ENCODE measurements at places on chromosomes 1 and 21. TPM values are rescaled to one million over a fixed set of nuclear protein-coding genes. Genes with fewer than 3 reads are reported as not detected.

TRIM17 gene
- total RNA-seq: 8.0 TPM

DNA sequence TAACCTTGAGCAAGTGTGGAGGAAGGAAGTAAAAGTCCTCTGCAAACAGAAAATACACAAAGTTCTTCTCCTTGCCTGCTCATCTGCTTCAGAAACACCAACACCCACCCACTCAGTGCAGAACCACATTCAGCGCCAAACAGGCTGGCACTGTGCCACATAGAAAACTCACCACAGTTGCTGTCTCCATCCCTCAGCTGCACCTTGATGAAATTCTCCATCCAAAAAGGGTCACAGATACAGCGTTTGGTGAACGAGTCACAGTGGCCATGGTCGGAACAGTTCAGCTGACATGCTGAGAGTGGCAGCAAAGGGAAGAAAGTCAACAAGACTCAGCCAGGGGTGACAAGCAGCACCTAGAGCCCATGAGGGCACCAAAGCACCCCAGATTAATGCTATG is 114.5 kb downstream of the KIAA0319L start:
- H3K36me3 ChIP-seq: peaks cover 74% of the 10 kb centered on the region
- no peak for DNase-seq
- no peak overlapping the region for H3K4me3 ChIP-seq
- no peak overlapping the region for H3K27ac ChIP-seq

- H3K27ac ChIP-seq: no peak overlapping the region
- no peaks in the 10 kb centered on the region for H3K36me3 ChIP-seq
- peak overlapping the region; percentile 10 for H3K4me3 ChIP-seq
- no peak for DNase-seq
- peaks cover 11% of the 10 kb centered on the region for H3K4me1 ChIP-seq
- H3K27me3 ChIP-seq: no peaks in the 10 kb centered on the region
Observed at GRCh38 chr21:15051644-15052458, 12.9 kb downstream of the NRIP1 start.

DNA sequence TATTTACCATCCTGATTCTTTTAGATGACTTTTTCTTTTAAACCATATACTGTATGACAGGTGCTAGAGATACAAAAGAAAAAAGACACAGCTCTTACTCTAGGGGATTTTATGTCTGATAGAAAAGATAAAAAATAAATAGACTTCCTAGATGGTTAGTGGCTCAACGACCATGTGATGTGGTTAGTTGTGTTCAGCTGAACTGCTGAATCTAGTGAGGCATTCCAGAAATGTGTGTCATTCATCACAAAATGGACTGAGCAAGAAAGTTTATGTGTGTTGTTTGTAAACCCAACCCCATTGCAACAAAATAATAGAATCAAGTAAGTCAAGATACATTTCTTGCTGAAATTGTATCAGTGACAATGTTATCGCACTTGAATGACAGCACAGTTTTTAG is 205.8 kb upstream of the LYPLAL1 start:
- H3K4me3 ChIP-seq: no peak overlapping the region
- H3K4me1 ChIP-seq: no peaks in the 10 kb centered on the region
- H3K36me3 ChIP-seq: no peaks in the 10 kb centered on the region
- H3K27ac ChIP-seq: no peak overlapping the region

FMO2 gene
- total RNA-seq: not detected

NKAIN1 gene
- 7.5 TPM for total RNA-seq

DNA sequence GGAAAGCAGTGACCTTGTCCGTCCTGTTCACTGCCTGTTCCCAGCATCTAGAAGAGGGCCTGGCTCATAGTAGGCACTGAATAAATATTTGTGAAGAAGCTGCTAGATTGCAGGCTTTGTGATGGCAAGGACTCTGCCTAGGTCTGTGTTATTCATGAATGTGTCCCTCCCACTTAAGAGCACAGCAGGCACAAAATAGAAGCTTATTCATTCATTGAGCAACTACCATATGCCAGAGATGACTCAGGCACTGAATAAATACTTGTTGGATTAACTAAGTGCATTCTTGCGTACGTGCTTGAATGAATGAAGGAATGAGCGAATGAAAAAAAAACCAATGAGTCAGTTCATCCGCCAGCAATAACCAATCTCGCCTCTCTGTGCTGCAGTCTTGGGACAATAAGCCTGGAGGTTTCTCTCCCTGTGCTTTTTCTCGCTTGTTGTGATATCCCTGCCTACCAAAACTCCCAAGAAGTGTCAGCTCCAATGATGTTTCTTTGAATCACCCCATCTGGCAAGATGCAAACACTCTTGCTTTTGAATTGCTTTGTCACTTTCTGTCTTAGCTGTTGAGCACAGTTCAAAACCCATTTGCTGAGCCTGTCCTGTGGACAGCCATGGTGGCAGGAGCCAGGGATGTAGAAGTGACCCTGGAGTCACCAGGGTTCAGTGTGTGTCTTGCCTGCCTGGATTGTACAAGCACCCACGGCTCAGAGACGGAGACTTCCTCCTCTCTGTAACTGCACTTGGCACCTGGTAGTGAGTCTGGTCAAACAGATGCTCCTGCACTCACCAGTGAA is 143.9 kb downstream of the KAZN start:
- H3K27ac ChIP-seq: no peak overlapping the region
- no peak overlapping the region for H3K4me3 ChIP-seq
- no peaks in the 10 kb centered on the region for H3K27me3 ChIP-seq
- H3K36me3 ChIP-seq: no peaks in the 10 kb centered on the region

DNA sequence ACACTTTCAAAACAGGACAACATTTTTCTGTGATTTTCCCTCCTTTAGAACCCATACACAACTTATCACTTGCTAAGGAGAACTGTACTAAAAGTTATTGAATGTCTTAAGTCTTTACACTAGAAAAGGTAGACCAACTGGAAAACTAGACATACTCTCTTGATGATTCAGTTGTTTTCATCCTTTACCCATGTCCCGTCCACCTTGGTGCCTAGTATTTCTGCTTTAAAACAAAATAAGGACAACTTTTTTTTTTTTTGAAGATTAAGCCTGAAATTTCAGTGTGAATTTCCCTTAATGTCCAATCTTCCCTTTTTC is 4.5 kb downstream of the CDKN2C start:
- no peak for DNase-seq
- H3K4me3 ChIP-seq: no peak overlapping the region
- no peaks in the 10 kb centered on the region for H3K4me1 ChIP-seq

PODN gene
- 2.8 TPM for total RNA-seq

DNA sequence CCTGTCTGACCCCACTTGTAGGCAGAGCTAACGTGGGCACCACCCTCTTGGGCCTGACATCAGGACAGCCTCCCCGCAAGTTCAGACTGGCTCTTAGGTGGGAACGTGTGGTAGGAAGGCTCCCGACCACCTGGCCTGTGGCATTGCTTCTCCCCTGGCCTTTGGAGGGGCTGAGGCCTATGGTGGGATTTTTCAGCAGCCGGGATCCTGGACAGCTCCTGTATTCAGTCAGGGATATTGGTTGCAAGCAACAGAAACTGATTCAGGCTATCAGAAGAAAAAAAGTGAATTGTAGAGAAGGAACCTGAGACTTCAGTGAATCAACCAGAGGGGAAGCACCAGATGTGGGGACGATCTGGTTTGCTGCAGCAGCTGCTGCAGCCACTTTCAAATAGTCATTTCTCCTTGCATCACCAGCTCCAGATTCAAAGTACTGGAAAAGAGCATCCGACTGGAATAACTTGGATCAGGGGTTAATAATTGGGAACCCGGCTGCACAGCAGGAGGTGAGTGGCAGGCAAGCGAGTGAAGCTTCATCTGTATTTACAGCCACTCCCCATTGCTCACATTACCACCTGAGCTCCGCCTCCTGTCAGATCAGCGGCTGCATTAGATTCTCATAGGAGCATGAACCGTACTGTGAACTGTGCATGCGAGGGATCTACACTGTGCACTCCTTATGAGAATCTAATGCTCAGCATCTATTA is 5.9 kb downstream of the RNF186 start:
- no peak overlapping the region for H3K4me3 ChIP-seq
- peak; percentile 68 for DNase-seq
- H3K27me3 ChIP-seq: no peaks in the 10 kb centered on the region
- H3K4me1 ChIP-seq: no peaks in the 10 kb centered on the region
- H3K27ac ChIP-seq: no peak overlapping the region

DNA sequence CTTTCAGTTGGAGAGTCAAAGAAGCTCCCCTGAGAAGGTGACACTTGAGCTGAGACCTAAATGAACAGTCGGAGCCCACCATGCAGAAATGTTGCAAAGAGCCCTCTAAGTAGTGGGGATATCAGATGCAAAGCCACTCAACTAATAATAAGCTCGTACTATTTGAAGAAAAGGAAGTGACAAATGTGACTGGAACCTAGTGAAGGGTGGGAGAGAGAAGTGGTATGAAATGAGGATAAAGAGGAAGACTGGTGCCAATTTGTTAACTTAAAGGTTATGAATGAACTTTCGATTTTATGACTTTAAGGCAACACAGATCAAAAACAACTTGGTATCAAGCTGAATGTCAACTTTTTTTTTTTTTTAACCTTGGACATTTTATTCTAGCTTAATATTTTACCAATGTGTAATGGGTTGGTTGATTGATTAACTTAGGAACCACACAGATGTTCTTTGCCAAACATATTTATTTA is 14.7 kb downstream of the LYPLAL1 start:
- no peak overlapping the region for H3K27ac ChIP-seq
- H3K27me3 ChIP-seq: no peaks in the 10 kb centered on the region
- no peak overlapping the region for H3K4me3 ChIP-seq
- no peaks in the 10 kb centered on the region for H3K36me3 ChIP-seq

CFAP57 gene
- 0.82 TPM for total RNA-seq

- no peaks in the 10 kb centered on the region for H3K27me3 ChIP-seq
- no peak for DNase-seq
- H3K36me3 ChIP-seq: no peaks in the 10 kb centered on the region
- no peak overlapping the region for H3K4me3 ChIP-seq
- no peak overlapping the region for H3K27ac ChIP-seq
Observed at GRCh38 chr1:15830258-15830657, 17.2 kb upstream of the SPEN start.

DNA sequence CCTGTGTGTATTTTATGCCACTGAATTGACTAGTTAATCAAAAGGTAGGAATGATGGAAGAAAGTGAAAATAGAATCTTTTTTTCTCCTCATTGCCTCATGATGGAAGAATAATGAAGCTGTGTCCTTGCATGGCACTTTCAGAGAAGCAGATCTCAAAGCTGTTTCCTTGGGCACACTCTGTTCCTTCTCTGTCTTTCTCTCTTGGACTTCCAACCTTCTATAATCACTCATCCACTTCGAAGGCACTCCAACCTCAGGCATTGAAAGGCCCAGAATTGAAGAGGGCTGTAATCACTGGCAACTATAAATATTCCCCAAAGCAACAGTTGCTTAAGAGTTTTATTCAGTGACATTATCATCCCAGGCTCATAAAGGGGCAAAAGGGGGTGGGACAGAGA is 31.1 kb upstream of the DNASE2B start:
- no peak overlapping the region for H3K27ac ChIP-seq
- DNase-seq: no peak
- H3K4me1 ChIP-seq: no peaks in the 10 kb centered on the region
- no peaks in the 10 kb centered on the region for H3K36me3 ChIP-seq
- no peak overlapping the region for H3K4me3 ChIP-seq

ASPM gene
- total RNA-seq: 12.0 TPM

- no peak for DNase-seq
- no peaks in the 10 kb centered on the region for H3K36me3 ChIP-seq
- no peaks in the 10 kb centered on the region for H3K4me1 ChIP-seq
- no peak overlapping the region for H3K4me3 ChIP-seq
- H3K27me3 ChIP-seq: no peaks in the 10 kb centered on the region
- H3K27ac ChIP-seq: no peak overlapping the region
Observed at GRCh38 chr1:41758500-41758899, 160.2 kb downstream of the HIVEP3 start.

DNA sequence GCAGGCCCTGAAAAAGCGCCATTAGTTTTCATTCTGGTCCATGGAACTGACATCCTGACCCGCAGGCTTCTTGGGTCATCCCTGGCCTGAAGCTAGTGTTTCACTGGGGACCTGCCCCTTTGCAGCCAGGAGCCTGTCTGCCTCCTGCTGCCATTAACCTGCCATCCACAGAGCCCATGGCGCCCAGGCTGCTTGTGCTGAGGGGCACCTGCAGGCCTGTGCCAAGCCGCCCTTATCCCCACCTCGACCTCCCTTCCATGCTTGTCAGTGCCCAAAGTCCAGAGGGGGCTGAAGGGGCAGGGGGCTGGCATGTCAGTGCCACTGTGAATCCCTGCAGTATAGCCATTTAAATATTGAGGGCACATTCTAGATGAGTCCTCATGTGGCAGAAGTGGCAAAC is 207.6 kb upstream of the USP25 start:
- H3K4me3 ChIP-seq: no peak overlapping the region
- H3K27ac ChIP-seq: no peak overlapping the region
- no peak for DNase-seq
- no peaks in the 10 kb centered on the region for H3K4me1 ChIP-seq
- no peaks in the 10 kb centered on the region for H3K27me3 ChIP-seq
- H3K36me3 ChIP-seq: no peaks in the 10 kb centered on the region

DNA sequence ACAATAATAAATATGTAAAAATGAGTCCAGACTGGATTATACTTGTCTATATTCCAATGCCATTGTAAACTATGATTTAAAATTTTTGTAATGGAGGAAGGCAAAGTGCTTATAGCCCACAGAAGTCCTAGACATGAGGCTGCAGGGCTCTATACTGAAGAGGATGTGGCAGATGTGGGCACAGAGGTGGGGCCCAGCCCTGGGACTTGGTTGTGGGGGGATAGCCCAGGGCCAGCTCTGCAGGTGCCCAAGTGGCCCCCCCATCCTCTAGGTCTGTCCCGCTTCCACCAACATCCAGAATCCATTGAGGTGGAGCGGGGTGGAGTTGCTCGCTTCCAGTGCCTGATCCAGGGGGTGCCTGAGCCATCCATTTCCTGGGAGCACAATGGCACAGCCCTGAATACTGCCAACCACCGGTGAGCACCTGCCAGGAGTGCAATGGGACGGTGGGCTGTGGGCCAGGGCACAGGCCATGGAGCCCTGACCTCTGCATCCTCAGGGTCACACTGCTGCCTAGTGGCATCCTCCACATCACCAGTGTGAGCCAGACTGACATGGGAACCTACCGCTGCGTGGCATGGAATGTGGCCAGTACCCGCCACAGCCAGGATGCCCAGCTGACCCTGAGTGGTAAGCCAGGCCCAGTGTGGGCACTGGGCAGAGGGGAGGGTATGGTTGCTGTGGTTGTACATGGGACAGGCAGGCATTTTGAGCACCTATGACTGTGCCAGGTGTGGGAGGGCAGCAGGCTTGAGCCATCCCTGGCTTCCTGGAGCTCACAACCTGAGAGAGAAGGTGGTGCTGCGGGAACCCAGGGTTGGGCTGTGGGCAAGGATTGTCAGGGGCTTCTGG is 21.0 kb downstream of the SLC27A3 start:
- H3K4me3 ChIP-seq: no peak overlapping the region
- no peaks in the 10 kb centered on the region for H3K27me3 ChIP-seq
- H3K4me1 ChIP-seq: no peaks in the 10 kb centered on the region
- no peaks in the 10 kb centered on the region for H3K36me3 ChIP-seq
- no peak overlapping the region for H3K27ac ChIP-seq

GBP4 gene
- total RNA-seq: 0.63 TPM

- no peaks in the 10 kb centered on the region for H3K36me3 ChIP-seq
- peak overlapping the region; percentile 27 for H3K27ac ChIP-seq
- no peak for DNase-seq
- no peak overlapping the region for H3K4me3 ChIP-seq
Observed at GRCh38 chr1:243731301-243731891, 118.6 kb downstream of the AKT3 start.

- H3K4me1 ChIP-seq: no peaks in the 10 kb centered on the region
- DNase-seq: no peak
- H3K36me3 ChIP-seq: no peaks in the 10 kb centered on the region
- H3K4me3 ChIP-seq: peak overlapping the region; percentile 87
- H3K27ac ChIP-seq: no peak overlapping the region
- no peaks in the 10 kb centered on the region for H3K27me3 ChIP-seq
Observed at GRCh38 chr1:213050745-213051126, 305 bp upstream of the RPS6KC1 start.

GRCh38 chr1:80656014-80656636 is 1144.6 kb upstream of the ADGRL2 start:
- no peak overlapping the region for H3K27ac ChIP-seq
- DNase-seq: peak; percentile 76
- no peaks in the 10 kb centered on the region for H3K27me3 ChIP-seq
- H3K4me3 ChIP-seq: no peak overlapping the region
- no peaks in the 10 kb centered on the region for H3K36me3 ChIP-seq

All from endodermal cell (in vitro differentiated cells).